Retina (tissue), 1 donor: ENCODE measurements at places on chromosomes 3 and 15.

GRCh38 chr3:134371542-134372324 is 2.5 kb downstream of the AMOTL2 start:
- no peak for DNase-seq

DNA sequence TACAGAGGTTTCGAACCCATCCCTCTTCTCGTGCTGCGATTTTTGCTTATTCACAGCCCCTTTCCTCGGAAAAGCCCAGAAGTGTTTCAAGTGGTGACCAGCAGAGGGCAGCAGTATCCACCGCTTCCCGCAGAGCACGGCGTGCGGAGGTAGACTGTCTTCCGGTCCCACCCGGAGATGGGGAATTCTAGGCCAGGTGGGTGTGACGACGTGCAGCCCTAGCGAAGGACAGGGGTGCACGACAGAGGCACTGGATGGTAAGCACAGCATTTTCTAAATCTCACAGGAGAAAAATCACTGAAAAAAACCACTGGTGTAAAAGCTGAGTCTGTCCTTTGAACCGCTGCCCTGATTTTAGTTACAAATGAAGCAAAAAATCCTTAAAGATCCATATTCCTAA is 7.4 kb upstream of the PSMD6 start:
- peak; percentile 83 for DNase-seq

GRCh38 chr3:87045473-87045872 is 54.5 kb upstream of the VGLL3 start:
- no peak for DNase-seq

DNA sequence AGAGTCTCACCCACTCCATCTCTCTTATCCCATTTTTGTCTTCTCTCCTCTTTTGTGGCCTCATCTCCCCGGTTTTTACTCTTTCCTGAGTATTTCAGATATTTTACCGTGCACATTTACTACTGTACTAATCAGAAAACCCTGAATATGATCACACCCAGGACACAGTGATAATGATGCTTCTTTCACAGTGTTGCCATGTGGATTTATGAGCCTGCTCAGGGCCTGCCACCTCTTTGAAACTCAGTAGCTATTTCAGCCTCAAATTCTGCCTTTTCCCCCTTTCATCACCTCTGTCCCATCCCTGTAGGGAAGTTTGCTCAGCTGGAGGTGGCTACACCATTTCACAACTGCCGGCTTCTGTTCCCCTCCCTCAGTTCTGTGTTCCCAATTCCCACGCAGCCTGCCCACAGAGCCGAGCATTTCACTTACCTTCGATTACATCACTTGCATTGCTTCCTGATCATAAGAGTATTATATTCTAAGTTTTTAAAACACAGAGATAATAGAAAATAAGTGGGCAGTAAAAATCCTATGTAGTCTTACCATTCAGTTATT is 33.2 kb downstream of the ARNT2 start:
- no peak for DNase-seq

DNA sequence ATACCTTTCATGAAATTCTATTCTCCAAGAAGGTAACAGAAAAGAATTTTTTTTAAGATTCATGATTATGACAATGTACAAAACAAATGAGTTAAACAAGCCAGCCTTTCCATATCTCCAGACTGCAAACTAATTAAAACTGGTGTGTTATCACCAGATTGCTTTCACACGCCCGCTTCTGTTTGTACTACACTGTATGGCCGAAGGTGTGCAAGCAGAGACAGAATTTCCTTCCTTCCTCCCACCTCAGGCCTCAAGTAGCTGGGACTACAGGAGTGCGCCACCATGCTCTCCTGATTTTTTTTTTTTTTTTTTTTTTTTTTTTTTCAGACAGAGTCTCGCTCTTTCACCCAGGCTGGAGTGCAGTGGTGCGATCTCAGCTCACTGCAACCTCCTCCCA is 400.4 kb downstream of the MAGI1 start:
- no peak for DNase-seq

GRCh38 chr3:18669374-18669773 is 244.2 kb upstream of the SATB1 start:
- no peak for DNase-seq
